Cardiac fibroblast (primary cell): ENCODE measurements at places on chromosomes 11 and 22.
A peak's percentile ranks its signal among the peaks of the same experiment; 100 is the strongest.

DNA sequence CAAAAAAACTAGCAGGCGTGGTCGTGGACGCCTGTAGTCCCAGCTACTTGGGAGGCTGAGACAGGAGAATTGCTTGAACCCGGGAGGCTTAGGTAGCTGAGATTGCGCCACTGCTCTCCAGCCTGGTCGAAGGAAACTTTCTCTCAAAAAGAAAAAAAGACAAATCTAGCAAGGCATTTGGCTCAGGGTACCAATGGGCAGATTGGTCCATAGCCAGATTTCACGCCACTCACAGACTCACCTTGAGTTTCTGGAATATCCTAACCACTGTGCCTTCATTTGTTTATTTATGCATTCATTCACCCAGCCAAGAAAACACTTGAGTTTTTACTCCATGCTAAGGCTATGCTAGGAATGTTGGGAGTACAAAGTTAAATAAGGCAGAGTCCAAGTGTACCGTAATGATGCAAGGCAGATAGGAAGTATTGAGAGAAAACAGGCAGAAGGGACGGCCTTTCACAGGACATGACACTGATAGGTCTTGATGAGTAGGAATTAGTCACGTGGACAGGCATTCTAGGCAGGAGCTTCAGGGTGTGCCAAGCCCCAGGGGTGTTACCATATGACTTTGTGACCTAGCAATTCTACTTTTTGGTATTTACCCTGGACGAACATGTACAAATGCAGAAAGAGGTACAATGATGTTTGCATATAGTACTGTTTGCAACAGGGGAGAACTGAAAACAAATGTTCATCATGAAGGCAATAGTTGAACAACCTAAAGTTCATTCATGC, 3.0 kb upstream of the PACSIN3 start:
- peak; percentile 95 for DNase-seq

- DNase-seq = no peak
Measured at GRCh38 chr11:72741429-72741833, 10.8 kb downstream of the ARAP1 start.

GRCh38 chr11:112162761-112163546, 940 bp downstream of the IL18 start:
- no peak for DNase-seq

GRCh38 chr11:66546368-66546965, at the start of gene ACTN3:
Gene ACTN3, plus strand, starts transcription at chr11:66546903. Its CDS starts 35 bp downstream, at chr11:66546938.
- DNase-seq = peak; percentile 46

- no peak for DNase-seq
Measured at GRCh38 chr11:15858881-15859280, 497.5 kb downstream of the SOX6 start.

DNA sequence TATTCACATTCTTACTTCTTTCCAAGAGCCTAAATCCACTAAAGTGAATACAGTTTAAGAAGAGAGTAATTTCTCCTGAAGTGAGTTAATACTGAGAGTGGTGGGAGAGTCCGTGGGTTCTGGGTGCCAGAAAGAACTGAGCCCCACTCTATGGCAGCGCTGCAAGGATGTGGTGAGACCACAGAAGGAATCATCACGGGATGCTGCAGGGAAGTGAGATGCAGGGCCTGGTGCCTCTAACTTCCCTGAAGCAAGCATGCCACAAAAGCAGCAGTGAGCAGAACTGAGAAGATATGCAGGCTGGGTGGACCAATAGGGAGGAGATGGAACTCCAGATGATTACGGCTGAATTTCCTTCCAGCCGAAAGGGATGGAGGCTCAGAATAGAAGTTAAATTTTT, 5.0 kb upstream of the MMP12 start:
- DNase-seq = no peak

DNA sequence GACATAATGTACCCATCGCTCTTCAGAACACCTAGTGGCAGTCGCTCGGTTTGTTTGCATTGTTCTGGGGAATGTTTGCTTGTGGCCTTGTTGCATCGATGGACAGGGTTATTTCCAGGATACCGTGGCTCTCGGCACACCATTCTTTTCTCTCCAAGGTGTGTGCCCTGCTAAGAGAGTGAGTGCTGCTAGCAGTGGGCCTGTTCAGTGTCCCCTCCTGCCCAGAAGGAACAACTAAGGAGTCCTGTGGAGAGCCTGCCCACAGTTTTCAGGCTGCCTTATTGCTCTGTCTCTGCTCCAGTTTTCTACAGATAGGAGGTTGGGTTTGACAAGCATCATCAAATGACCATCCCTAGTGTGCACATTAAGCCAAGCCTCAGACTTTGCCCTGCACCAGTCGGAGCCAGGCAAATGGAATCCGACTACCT, 1.4 kb downstream of the CRY2 start:
- DNase-seq = no peak

- no peak for DNase-seq
Measured at GRCh38 chr11:115721296-115721995, 217.2 kb upstream of the CADM1 start.

GRCh38 chr11:44944181-44944852, 6.4 kb downstream of the TP53I11 start:
- DNase-seq = no peak

- DNase-seq = no peak
Measured at GRCh38 chr11:72375241-72375960, 58.9 kb downstream of the CLPB start.

DNA sequence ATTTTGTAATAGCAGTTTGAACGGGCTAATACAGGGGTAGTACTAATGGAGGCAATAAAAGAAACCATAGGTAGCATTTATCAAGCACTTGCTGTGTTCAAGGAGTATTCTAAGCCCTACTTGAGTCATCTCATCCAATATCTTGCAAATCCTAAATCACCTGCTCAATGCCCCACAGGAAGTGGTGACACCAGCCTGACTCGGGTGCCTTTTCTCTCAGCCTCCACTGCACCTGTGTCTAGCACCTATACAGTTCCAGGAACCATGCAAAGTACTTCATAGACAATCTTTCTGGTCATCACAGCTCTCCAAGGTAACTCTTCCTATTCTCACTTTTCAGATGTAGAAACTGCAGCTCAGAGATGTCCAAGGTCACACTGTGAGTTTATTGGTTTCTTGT, 98.0 kb downstream of the PRR5L start:
- no peak for DNase-seq

GRCh38 chr11:102470251-102470650, 17.7 kb upstream of the TMEM123 start:
- DNase-seq = no peak

GRCh38 chr11:23315286-23315685, 455.0 kb upstream of the CCDC179 start:
- no peak for DNase-seq

DNA sequence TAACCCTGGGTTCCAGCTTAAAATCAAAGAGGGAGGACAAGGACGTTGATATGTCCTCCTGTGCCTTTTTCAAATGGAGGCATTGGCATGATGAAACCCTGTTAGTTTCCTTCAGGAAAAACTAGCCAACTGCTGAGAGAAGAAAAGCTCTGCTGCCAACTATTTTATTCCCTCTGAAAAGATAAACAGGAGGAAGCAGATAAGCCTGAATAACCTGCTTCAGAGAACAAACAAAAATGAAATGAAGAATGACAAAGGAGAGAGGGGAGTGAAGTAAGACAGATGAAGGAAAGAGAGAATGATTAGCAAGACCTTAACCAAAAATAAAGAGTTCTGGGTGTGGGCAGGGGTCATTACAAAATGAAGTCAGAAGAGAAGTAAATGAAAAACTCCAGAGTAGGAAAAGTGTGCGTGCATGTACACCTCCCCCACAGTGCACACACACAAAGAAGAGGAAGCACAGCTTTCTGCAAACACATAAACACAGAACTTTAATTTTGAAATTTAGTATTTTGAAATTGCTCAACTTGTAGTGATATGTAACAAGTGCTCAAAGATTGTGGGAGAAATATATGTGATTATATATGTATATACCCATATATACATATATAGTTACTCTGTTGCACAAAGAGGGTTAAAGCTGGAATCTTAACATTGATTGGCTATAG, 332.2 kb downstream of the LUZP2 start:
- no peak for DNase-seq

- DNase-seq = no peak
Measured at GRCh38 chr11:120718171-120718570, 206.6 kb downstream of the GRIK4 start.

DNA sequence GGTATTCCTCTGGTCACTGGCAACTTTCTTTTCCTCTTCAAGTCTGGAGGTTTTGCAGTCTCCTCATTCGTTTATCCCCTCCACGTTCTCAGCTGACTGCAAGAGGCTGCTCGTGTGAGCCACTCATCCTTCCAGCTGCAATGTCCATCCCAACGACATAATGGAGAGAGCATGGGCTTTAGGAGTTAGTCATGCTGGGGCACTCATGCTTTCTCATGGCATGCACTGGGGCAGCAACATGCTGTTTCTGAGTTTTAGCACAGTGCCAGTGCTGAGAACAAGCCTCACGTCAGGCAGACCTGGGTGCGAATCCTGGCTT, 7.1 kb downstream of the DCPS start:
- DNase-seq = no peak

- DNase-seq = peak; percentile 43
Measured at GRCh38 chr11:68441466-68442230, 18.9 kb upstream of the PPP6R3 start.

DNA sequence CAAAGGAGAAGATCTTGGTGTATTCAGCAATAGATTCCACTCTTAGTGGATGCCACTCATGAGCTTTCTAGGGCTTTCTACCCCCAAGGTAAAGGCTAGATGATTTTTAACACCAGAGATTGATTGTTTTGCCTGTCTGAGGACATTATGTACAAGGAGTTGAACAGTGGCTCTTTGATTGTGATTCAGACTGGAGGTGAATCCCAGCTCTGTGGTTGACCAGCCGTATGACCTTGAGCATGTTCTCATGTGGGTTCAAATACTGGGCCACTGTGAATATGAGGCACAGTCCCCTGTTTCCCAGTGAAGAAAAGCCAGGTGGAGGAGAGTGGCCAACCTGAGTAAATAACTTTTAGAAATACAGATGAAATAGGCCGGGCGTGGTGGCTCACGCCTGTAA, 24.0 kb upstream of the PARVB start:
- no peak for DNase-seq

GRCh38 chr11:33291004-33291777, 34.0 kb downstream of the HIPK3 start:
- peak; percentile 64 for DNase-seq

- DNase-seq = no peak
Measured at GRCh38 chr22:32809786-32810554, 8.5 kb downstream of the TIMP3 start.

DNA sequence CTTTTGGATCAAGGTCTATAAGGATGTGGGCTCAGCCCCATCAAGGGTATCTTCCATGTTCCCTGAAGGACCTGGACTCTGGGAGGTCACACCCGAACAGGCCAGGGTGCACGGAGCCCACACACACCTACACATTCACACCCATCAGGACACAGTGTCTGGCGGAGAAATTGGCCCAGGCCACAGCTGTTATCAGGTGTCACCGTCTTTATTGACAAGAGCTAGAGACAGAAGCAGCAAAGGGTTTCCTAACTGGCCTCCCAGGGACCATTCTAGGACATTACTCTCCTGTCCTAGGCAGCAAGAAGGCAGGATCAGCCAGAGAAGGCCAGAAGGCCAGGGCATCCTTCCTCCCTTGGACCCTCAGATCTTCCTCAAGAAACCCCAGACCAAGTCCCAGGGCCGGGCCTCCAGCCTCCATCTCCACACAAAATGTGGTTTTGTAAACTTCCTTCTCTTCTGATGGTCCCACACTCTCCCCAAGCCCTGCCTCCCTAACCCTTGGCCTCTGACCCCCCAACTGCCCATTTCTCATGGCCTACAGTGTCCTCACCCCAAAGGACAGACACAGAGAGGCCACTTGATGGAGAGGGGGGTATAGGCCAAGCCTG, 8.1 kb downstream of the SSTR3 start:
- no peak for DNase-seq

GRCh38 chr22:33940741-33941140, 20.5 kb upstream of the LARGE1 start:
- no peak for DNase-seq

GRCh38 chr11:64869571-64870175, 8.7 kb downstream of the EHD1 start:
- DNase-seq = no peak

GRCh38 chr22:49942565-49943404, 17.8 kb upstream of the PIM3 start:
- no peak for DNase-seq

- DNase-seq = peak; percentile 74
Measured at GRCh38 chr11:122772945-122773344, 65.4 kb upstream of the CRTAM start.

GRCh38 chr11:115672999-115673411, 168.8 kb upstream of the CADM1 start:
- DNase-seq = peak; percentile 42

- DNase-seq = no peak
Measured at GRCh38 chr22:23044570-23044969, 25.7 kb upstream of the GNAZ start.

GRCh38 chr11:1732418-1733008, 17.9 kb downstream of the IFITM10 start:
- no peak for DNase-seq

GRCh38 chr11:67309166-67309565, 5.8 kb downstream of the SSH3 start:
- DNase-seq = no peak

DNA sequence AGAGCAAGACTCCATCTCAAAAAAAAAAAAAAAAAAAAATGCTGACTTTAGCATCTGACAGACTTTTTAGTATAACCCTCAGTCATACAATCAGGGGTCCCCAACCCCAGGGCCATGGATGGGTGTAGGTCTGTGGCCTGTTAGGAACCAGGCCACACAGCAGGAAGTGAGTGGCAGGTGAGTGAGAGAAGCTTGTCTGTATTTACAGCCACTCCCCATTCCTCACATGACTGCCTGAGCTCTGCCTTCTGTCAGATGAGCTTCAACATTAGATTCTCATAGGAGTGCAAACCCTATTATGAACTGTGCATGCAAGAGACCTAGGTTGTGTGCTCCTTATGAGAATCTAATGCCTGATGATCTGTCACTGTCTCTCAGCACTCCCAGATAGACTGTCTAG, 3.3 kb downstream of the FAM227A start:
- DNase-seq = no peak

GRCh38 chr11:84833488-84834088, 793.6 kb downstream of the DLG2 start:
- no peak for DNase-seq

DNA sequence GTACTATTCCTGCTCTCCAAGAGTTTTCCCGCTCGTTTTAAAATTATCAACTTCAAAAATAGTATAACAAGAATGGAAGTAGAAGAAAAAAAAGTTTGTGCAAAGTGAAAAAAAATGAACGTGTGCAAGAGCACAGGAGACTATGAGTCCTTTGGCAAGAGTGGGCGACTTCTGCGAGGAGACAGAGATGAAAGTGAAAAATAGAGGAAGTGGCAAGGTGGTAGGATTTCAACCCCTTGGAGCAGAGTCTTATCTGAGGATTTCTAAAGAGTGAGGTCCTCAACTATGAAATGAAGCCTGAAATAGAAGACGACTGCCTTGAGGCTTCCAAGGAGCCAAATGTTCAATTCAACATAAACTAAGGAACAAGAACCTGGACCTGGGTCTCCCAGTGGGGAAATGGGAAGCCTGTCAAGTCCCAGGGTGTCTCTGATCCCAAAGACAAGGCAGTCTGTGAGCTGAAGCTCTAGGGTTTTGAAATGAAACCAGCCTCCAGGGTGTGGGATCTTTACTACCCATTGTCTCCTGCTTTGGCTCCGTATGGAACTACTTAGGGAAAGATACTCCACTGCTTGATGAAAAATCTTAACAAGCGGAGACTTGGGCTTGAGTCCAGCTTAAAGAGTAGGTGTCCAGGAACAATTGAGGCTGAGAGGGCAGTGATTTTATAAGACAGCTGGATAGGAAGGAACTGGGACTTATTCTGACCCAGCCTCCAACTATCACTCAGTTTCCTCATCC, 4.8 kb downstream of the P4HA3 start:
- DNase-seq = no peak

- no peak for DNase-seq
Measured at GRCh38 chr22:33880986-33881385, 39.3 kb downstream of the LARGE1 start.
